ENCODE measurements at places on chromosomes 12 and 14.
A peak's percentile ranks its signal among the peaks of the same experiment; 100 is the strongest.

DNA sequence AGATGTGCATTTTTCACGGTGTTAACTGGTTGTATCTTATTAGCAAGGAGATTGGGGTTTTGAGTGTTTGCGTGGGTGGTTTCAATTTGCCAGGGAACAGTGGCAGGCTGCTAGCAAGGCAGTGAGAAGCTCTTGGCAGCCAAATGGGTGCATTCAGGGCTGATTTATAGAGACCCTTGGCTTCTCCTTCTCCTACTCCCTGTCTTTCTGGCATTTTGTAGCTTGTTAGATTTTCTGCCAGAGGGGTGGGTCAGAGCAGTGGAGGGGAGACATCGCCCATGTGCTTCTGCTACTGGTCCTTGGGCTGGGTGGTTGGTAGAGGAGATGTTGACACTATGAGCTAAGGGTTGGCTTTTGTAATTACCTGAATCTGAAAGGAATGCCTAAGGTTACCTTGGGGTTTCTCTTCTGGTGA lies 9.6 kb downstream of the CALM1 start:
- DNase-seq, result no peak

GRCh38 chr12:77667101-77667500 lies 163.6 kb upstream of the NAV3 start:
- no peak for DNase-seq

GRCh38 chr14:79587875-79588274 lies 623.4 kb downstream of the DIO2 start:
- DNase-seq, result no peak

DNA sequence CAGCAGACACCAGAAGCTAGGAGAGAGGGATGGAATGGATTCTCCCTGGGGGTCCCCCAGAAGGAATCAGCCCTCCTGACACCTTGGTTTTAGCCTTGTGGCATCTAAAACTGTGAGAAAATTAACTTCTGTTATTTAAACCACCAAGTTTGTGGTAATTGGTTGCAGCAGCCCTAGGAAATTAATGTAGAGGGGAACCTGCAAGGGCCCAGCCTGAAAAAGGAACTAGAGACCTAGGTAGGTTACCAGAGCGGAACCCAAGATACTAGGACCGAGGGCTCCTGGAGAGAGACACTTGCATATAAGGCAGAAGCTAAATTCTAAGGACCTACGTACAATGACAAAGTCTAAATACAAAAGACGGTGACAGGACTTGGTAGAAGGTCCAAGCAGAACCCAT lies 8.1 kb upstream of the DENND5B start:
- no peak for DNase-seq

- no peak for DNase-seq
These were observed 5.5 kb downstream of the TMEM63C start for GRCh38 chr14:77186911-77187648.

GRCh38 chr12:5505751-5506150 lies 73.8 kb downstream of the NTF3 start:
- DNase-seq, result no peak

DNA sequence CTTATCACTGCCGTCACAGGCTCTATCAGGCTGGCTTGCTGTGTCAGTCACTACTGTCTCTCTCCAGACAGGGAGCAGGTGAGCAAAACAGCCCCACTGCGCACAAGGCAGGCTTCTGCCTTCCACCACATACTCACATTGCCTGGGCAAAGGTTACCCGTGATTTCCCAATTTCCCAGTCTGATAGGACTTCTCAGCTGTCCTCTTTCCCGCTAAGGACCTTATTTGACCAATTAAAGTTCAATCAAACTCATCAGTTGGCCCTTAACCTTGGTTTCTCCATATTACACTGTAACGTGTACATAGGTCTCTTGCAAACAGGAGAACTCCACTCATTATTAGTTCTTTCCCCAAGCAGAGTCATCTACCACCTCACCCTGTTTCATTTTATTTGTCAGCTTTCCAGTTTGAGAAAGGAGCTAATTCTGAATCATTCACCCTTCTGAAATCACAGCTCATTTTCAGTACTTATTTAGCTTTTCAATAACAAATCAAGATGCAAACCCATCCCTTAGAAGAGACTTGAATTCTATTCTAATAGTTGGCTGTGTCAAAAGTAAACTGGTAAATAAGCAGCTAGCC lies 170.8 kb downstream of the ESR2 start:
- no peak for DNase-seq

- DNase-seq, result peak; percentile 71
These were observed 173.6 kb downstream of the PDZRN4 start for GRCh38 chr12:41361738-41362137.

DNA sequence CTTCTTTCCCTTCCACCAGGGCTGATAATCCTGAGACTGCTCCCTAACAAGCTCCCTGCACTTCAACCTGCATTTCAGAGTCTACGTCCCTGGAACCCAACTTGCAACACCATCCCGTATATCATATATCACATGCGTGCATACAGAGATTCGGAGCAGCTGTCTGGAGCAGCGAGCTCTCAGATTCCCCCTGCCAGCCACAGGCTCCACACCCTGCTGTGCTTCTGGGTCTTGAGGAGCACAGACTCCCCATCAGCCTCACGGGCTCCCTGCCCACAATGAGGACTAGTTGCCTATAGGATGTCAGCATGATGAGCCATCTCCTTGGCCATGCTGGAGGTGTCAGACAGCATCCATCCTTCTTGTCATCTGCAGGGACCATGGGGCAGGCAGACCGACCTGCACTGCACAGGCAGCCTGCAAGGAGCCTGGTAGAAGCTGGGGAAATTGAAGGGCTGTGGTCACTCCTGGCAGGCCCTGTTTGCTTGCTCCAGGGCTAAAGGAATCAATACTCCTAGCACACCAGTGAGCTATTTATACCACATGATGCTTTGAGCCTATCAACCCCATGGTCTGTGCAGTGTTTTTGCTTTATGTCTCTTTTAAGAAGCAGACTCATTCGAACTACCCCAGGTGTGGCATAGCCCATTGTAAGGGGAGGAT lies 19.6 kb upstream of the HDAC7 start:
- DNase-seq, result no peak

GRCh38 chr12:31773223-31773750 lies 44.5 kb upstream of the AMN1 start:
- no peak for DNase-seq

DNA sequence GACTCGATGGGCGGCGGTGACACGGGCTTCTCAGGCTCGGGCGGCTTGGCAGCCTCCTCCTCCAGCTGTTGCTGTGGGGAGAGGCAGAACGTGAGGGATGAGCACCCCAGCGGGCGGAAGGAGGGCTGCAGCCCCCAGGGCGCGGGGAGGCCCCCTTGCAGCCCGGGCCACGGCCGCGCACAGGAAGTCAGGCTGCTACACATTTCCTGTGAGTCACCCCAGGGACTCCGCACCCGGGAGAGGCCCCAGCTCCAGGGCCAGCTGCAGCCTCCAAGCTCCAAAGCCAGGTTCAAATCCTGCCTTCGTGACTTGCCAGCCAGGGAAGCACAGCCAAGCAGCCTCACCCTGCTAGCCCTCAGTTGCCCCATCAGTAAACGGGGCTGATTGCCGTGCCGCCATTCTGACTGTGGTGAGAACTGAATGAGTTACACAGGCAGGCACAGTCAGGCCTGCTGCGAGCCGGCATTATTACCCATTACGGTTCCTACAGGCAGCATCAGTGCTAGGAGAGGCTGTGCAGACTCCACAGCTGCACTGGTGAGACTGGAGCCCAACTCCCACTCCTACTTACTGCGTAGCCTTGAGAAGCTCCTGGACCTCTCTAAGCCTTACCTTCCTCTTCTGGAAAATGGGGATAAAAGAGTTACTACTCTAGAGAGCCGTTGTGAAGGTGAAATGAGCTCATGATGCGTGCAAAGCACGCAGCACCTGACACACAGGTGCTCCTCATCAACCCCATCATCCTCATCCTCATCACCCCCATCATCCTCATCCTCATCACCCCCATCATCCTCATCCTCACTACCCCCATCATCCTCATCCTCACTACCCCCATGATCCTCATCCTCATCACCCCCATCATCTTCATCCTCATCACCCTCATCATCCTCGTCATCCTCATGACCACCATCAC lies 100.9 kb downstream of the NCOR2 start:
- no peak for DNase-seq

DNA sequence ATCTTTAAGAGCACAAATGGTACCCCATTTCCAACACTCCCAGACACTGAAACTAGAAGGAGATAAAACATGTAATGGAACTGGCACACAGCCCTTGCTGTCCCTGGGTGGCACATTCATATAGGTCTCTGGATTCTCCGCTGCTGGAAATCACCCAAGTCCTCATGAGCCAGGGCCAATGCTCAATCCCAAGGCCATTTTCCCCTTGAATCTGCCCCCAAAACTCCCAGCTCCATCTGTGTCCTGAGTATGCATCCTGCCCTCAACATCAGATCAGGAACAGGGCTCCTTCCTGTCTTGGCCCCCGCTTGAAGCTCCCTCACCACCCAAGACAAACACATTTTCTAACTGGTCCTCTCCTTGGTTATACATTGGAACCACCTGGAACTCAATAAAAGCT lies 24.6 kb downstream of the KRT76 start:
- DNase-seq, result no peak

DNA sequence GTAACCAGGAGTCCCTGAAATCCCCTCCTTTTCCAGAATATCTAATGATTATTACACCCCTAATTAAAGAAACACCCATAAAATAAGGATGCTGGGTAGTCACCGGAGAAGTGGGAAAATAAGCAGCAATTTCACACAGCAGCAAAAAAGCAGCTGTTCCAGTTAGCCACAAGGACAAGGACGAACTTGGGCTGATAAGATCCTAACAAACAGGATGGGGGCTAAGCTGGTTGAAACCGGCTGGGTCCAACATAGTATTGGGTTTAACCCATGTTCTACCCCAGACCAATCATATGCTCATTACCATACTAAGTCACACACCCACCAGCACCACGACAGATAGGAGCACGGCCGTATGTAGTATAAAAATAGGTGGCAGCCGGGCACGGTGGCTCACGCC lies 100.7 kb downstream of the RPL10L start:
- peak; percentile 3 for DNase-seq

- DNase-seq, result peak; percentile 71
These were observed 900.9 kb downstream of the FLRT2 start for GRCh38 chr14:86430853-86431252.

DNA sequence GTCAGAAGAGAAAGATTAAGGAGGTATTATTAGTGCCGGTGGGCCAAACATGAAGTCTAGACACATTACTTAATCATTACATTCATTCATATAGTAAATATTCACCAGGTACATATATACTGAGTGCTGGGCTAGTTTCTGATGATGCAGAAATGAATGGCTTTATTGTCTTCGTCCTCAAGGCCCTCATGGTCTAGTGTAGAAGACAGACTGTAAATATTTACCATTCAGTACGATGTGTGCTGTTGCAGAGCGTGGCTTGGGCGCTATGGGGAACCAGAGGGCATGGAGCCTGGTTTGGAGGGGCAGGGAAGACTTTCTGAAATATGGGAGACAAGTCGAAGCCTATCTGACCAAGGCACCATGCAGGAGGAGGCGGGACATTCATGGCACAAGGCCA lies 37.0 kb upstream of the TCL1B start:
- peak; percentile 45 for DNase-seq

DNA sequence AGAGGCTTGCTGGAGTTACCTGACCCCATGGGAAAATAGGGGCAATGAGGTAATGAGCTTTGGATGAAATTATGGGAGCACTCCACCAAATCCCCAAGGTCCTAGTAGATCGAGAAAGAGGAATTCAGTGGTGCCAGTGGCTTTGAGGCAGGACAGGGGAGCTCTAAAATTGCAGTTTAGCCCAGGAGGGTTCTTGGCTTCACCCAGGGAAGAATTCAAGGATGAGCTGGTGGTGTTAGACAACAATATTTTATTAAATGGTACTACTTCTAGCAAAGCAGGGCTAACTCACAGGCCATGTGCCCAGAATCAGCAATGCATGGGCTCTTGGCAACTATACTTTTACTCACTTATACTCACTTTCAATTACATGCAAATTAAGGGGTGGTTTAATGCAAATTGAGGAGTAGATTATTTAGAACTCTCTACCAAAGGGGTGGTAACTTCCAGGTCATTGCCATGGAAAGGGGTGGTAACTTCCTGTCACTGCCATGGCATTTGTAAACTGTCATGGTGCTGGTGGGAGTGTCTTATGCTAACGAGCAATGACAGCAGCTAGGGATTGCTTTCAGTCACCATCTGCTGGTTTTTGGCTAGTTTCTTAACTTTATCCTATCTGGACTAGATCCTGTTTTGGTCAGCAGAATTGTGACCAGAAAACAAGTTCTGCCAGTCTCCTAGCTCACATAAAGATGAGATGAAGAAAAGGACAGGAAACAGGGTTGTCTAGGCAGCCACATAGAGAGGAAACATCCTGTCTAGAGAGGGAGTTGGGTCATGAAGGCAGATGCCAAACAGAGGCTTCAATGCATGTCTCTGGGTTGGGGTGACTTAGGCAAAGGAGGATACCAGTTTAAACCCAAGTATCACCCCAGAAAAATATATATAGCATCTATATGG lies 64.7 kb downstream of the ZNF641 start:
- DNase-seq, result no peak

GRCh38 chr14:85607651-85608081 lies 77.7 kb downstream of the FLRT2 start:
- DNase-seq, result no peak

DNA sequence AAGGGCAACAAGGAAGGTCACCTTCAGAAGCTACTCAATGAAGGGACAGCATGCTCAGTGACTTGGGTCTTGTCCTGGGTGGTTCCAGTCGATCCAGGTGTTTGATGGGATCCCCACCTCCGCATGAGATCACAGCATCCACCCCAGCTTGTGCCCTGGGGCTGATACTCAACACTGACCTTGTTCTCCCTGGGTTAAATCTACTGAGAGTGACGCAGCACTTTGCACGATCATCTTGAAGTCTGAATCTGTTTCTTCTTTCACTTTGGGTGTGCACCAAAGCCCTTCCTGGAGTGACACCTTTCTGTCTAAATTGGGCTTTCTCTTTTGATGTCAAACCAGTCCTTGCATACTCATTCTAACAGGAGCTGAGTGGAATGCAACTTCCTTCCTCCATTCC lies 13.8 kb downstream of the NOS1 start:
- DNase-seq, result no peak

DNA sequence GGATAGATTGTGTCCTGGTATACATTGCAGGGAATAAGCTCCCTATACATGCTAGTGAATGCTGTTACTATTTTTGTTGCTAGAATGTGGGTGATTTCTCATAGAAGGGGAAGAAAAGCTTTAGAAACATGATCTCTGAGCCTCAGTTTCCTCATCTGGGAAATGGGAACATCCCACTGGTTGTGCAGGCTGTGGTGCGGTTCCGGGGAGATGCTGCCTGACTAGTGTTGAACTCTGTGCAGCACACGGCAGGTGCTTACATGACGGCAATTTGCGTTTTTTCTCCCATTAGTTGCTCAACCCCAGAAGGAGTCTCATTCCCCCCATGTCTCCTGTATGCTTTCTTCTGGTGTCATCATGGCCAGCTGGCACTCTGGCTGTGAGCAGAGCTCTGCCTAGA lies 32.9 kb downstream of the FOXN4 start:
- DNase-seq, result no peak

Data from NCI-H1105 treated with DMSO at 0.1 percent for 48 hours (cell line).